ENCODE measurements at places on chromosomes 3 and 15.

GRCh38 chr3:136544532-136544931 lies 207.6 kb downstream of the STAG1 start:
- DNase-seq, result no peak

DNA sequence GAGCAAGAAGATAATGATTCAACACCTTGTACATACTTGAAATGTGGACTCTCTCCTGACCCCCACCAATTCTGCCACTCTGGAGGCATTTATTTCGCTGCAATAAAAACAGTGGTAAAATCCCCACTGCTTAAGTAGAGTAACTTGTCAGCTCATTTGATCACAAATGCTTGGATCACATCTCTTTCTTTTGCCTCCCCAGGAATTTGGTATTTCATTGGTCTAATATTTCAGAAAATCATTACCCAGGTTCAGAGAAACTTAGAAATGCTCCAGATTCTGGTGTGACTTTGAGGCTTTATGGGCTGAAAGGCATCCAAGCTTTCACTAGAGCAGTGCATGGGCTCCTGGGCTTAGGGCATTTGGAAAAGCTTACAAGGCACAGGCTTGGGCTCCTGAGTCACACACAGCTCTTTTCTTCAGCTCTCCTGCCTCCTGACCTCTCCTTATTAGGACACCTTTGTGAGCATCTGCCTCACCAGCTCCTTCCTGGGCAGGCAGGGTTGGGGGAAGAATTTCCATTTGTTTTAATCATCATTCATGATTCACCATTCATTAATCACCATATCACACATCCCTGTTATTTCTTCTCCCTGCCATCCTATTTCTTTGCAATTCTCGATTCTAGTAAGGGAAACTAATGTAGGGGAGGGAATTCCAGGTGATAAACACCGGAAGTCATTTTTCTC lies 22.5 kb downstream of the CDCP1 start:
- no peak for DNase-seq

GRCh38 chr15:74317820-74318375 lies 49.5 kb downstream of the CYP11A1 start:
- DNase-seq, result no peak

GRCh38 chr3:181710345-181711291 lies 1.1 kb upstream of the SOX2 start:
- no peak for DNase-seq

DNA sequence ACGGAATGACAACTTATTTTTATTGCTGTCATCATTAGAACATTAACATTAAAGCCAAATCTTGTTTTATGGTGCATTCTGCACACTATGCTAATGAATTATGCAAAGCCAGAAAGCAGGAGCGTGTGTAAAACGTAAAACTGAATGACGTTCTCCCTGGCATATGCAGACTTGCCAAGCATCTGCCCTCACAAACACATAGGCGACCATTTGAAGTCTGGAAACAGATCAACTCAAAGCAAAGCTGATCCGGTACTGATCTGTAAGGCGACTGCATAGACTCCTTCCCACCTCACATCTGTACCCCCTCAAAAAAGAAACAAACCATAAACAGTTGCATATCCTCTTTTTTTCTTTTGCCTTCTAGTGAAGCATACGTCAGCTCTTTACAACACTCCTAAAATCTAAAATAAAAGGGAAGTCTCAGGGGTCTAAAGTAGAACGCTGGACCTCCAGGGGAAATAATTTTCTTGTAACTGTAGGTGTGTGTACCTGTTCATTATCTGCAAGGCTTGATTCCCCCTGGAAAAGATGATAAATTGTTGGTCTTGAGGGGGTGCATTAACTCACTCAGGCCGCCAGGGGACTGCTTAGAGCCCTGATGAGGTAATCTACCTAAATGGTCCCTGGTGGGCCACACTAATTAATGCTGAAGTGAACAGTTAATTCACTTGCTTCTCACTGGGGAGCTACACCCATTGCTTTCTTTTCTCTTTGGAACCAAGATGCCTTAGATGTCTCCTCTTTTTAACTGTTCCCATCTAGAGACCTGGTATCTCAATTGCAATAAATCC lies 231.4 kb downstream of the CDIN1 start:
- DNase-seq, result no peak

DNA sequence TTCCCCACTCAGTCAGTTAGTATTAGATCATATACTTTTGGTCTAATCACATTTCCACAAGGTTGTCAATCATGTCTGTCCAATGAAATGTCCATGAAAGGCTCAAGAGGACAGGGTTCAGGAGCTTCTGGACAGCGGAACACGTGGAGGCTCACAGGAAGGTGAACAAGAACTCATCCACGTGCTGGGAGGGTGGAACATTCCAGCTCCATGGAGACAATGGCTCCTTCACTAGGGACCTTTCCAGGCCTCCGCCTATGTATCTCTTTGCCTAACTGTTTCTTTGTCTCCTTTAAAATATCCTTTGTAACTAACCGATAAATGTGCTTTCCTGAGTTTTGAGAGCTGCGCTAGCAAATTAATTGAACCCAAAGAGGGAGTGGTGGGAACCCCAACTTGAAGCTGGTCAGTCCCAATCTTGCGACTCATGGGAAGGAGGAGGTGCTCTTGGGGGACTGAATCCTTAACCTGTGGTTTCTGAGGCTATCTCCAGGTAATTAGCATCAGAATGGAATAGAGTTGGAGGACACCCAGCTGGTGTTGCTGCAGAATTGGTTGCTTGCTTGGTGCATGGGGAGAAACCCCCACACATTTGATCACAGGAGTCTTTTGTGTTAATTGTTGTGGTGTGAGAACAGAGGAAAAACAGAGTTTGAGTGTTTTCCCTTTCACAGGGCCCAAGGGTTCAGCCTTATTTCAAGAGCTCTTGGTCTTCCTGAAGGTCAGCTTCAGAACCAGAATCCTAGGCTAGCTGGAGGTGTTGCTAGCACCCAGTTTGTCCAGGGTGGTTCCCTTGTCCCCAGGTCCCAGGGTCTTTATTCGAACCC lies 3.0 kb upstream of the TKT start:
- DNase-seq, result no peak

DNA sequence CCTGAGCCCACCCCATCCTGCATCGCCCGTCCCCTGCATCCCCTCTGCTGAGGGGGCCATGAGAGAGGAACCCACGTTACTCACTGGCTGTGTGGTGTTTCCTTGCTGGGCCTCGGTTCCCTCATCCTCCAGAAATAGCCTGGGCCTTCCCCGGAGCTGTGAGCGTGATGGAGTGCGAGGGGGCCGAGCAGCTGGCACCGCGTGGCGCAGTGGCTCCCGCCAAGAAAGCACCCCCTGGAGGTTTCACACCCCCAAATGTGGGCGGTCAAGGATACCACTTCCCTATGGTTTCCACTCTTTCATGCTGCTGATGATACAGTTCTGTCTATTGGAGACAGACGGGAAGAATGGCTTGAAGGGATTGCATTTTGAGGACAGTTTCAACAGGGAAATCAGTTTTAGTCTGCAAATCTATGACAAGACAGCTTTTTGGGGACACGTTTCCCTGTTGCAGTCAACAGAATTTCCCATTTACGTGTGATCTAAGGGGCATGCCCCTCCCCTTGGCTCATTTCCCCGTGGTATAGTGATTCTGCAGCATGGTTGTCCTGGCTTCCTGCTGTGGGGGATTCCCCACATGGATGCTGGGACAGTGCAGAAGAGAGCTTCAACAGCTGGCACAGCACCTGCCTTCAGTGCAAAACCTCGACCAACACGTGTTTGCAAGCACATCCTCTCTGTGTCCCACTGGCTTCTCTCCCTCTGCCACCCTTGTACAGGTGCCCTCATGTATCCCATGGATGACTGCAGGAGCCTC lies 377.5 kb downstream of the LRTM1 start:
- no peak for DNase-seq

Data from stimulated activated naive CD4-positive, alpha-beta T cell treated with Interleukin-2 at 50 U/mL for 16 hours (primary cell).